ENCODE measurements at places on chromosomes 7 and 10.

DNA sequence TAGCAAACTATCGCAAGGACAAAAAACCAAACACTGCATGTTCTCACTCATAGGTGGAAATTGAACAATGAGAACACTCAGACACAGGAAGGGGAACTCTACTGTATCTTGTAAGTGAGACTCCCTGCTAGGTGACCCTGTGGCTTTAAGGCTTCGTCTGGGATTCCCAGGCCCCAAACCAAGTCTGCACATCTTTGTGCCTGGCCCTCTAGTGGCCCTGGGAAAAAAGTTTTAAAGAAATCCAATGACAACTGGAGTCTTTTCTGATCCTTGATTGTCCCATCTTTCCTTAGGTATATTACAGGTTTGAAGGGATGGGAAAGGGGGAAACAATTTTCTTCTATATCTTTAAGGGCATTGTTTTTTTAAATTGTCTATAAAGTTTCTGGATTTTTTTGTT, 10.6 kb upstream of the LIPM start:
- DNase-seq = no peak

GRCh38 chr7:23893176-23893941, 183.3 kb downstream of the STK31 start:
- no peak for DNase-seq

- no peak for DNase-seq
Measured at GRCh38 chr7:7816084-7816483, 97.7 kb upstream of the RPA3 start.

GRCh38 chr7:41415471-41416207, 287.3 kb downstream of the INHBA start:
- DNase-seq = no peak

GRCh38 chr10:110973400-110973799, 54.0 kb downstream of the SHOC2 start:
- no peak for DNase-seq

- DNase-seq = no peak
Measured at GRCh38 chr10:102231357-102232318, 5.5 kb downstream of the ELOVL3 start.

- no peak for DNase-seq
Measured at GRCh38 chr10:23918090-23918723, 290.7 kb upstream of the KIAA1217 start.

GRCh38 chr10:74238031-74238431, 87.0 kb downstream of the ADK start:
- no peak for DNase-seq

- DNase-seq = no peak
Measured at GRCh38 chr10:125398270-125398669, 237.9 kb upstream of the CTBP2 start.

DNA sequence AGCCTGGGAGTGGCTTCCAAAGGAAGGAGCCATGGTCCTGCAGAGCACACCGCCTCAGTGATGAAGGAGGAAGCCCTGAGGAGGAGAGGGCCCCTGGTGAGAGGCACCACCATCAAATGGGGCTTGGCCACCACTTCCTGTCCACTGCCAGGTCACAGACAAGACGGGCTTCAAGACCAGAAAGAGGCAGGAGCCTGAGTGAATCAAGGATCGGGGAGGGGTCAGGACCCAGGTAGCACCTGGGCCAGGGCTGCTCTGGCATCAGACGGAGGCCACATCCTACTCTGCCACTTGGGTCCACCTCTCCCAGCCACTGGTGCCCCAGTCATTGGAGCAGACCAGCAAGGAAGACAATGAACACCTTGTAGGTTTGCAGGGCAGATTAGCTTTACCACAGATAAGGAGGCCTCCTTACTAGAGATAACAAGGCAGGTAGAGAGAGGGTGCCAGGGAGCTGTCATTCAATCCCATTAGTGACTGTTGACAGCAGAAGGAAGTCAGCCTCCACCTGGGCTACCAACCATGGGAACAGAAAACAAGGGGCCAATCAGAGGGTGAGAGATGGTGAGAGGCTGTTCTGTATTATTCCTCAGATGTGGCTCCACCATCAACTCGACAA, 143.4 kb downstream of the TNS3 start:
- DNase-seq = no peak

DNA sequence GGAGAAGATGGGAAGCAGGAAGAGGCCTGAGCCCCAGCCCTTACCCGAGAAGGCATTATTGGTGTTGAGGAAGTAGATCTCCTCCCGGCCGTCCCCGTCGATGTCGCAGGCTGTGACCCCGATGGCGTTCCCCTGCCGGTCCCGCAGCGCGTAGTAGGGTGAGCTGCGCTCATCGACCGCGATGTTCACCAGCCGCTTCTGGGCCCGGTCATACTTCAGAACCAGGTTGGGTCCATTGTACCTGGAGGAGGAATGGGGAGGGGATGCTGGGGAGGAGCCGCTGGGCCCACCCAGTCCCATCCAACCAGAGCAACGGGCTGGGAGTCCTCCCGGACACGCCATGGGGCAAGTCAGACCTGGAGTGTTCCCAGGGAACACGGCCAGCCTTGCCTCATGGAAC, 86.5 kb downstream of the GOLGA7B start:
- no peak for DNase-seq

GRCh38 chr10:61487506-61487905, 34.3 kb upstream of the TMEM26 start:
- DNase-seq = no peak

DNA sequence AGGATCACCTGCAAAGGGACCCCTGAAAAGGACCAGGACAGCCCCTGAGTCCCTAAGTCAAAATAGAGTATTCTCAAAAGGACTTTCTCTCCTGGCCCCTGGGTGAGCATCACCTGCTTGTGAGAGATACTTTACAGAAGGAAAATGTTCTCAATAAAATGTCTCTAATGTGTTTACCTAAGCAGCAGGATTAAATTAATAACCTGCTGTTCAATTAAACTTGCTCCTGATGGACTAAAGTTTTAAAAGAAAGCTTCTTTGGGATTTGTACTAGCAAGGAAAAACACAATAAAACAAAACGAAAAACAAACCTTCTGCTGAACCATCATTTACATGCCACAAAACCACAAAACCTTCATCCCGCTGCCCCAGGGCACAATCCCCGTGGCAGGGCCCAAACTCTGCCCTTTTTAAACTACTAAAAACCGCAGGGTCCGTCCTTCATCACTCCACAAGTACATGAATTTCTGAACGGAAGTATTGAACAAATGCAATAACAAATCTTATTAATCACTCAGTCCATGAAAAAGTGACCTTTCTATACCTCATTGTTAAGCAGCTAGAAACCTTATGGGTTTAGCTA, 197.7 kb downstream of the TCERG1L start:
- no peak for DNase-seq

- no peak for DNase-seq
Measured at GRCh38 chr10:27482984-27483956, 20.8 kb upstream of the RAB18 start.

- no peak for DNase-seq
Measured at GRCh38 chr10:110252151-110252550, 44.7 kb downstream of the MXI1 start.

GRCh38 chr7:134908289-134908688, 78.0 kb upstream of the AGBL3 start:
- DNase-seq = no peak

GRCh38 chr10:59626523-59626869, 83.2 kb downstream of the SLC16A9 start:
- peak; percentile 55 for DNase-seq

DNA sequence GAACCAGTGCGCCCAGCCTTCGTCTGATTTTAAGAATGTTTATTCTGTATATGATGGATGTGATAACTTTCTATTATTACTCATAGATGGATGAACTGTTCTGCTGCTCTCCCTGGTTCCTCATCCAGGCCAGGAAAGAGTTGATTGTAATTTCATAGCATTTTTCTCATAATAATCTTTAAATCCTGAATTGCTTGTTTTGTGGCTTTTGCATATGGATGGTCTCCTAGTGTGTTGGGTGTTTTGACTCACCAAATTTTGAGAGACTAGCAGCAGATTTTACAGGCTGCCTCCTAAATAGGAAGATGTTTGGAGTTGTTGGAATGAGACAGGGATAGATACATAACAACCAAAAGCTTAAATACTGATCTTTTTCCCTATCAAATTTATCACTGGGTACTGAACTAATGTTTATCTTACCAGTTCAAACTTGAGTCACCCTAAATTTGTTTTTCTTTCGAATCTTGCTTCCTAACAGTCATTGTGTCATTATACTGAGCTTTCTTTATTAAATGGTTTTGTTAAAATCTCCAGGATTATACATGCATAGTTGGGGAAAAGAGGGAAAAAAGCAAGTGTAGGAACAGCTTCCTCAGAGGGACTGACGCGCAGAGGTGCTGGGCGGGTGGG, 106.0 kb upstream of the GATA3 start:
- no peak for DNase-seq

- DNase-seq = peak; percentile 16
Measured at GRCh38 chr10:124497196-124497881, 35.7 kb downstream of the LHPP start.

DNA sequence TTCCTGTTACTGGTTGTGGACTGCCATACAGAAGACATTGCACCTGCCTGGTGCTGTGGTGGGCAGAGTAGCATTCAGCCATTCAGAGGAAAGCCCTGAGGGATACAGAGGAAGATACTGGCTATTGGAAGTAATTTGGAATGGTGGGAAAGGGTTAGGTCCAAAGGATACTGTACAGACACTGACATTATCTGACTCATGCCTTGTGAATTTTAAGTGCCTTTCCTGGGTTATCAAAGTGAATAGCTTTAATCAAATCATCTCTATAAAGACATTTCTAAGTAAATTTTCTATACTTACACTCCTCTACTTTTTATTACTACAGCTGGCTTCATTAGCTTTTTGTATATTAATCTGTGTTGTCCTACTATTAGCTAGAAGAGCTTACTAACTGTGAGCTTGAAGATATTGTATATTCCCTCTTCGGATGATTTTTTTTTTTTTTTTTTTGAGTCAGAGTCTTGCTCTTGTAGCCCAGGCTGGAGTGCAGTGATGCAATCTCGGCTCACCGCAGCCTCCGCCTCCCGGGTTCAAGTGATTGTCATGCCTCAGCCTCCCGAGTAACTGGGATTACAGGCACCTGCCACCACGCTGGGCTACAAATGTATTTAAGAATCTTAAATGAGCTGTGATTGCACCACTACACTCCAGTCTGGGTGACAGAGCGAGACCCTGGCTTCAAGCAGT, 186.5 kb downstream of the ADK start:
- DNase-seq = no peak

DNA sequence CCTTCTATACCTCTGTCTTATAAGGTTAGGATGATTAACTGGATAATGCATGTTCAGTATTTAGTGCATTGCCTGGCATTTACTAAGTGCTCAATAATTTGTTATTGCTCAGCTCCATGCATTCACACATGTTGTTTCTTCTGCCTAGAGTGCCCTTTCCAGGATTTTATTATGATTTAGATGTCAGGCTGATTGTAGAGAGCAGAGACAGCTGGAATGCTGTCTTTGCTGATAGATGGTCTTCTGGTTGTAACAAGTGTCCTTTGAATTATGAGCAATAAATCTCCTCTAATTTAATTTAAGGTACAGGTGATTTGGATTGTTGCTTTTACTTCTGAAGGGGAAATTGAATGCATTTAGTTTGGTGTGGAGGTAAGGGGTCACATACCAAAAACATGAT, 548.0 kb downstream of the MAGI2 start:
- no peak for DNase-seq

GRCh38 chr10:22823109-22823508, 104.7 kb upstream of the ARMC3 start:
- no peak for DNase-seq

DNA sequence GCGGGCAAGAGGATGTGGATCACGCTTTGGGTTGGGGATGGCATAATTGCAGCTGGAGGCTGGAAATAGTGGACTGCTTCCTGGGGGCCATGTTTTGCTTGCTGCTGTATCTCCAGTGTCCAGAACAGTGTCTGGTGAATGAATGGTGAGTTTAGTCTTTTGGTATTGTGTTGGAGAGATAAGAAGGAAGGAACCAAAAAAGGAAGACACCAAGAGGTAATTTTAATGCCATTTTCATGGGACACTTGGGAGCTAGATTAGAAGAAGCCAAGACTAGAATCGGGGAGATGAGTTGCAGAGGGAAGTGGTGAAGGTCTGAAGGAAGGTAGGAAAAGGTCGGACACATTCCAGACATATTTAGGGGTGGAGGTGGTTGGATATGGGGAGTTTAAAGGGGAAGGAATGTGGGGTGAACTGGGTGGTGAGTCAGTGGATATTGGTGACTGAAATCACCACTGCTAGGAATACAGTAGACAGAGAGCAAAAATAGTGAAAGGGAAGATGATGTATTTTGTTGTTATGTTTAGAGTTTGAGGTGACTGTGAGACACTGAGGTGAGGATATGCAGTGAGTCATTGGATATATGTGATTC, 76.7 kb downstream of the CCNY start:
- DNase-seq = no peak

DNA sequence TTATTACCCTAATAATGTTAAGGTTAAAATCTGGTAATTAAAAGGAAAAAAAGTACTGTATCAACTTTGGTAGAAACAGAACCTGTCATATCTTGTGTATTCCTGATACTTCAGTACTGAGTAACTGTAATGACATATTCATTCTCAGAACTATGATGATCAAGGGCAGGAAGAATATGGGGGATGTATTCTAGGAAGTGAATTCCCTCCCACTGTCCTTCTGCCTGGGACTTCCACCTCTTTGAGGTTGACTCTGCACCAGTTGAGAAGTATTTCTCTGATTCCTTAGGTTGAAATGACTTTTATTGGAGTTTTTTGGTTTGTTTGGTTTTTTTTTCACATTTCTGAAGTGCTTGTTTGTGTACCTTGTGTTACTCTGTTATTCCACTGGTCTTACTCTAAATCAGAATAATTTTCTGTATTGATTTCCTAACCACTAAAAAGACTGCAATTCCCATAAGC, 36.9 kb downstream of the WASL start:
- DNase-seq = no peak

GRCh38 chr7:110129159-110129558, 961.8 kb upstream of the LRRN3 start:
- DNase-seq = no peak

DNA sequence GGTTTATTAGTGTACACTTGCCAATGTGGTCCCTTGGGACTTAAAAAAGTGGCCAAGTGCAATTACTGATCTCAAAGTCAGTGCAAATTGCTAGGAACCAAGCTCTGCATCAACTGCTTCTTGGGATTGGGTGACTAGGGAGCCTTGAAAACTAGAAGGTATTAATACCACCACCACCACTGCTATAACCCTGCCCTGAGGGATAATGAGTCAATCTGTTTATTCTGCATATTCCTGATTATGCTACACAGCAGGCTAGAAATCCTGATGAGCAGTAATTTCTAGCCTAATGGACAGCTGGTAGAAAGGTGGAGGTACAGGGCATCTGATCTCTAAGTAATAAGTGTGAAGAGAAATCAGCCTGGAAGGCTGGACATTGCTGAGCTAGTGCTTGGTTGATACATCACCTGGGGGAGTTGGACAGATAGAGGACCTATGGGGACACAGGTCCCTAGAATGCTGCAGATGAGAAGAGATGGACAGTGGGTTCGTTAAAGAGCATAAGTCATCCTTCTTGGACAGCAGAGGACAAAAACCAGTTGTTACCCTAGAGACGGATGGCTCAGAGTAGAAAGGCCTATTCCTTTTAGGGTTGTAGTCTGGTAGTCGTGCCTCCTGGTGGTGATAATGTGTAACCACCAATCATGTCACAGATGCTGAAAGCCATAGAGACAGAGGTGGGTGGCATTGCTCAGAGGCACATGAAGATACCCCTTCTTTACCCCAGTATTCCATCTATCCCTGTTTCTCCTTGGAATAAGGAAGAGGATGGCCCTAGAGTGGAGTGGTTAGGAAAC, 554.8 kb downstream of the SORCS1 start:
- DNase-seq = no peak

Measured in cerebellar cortex (tissue), 1 donor.